DND-41 (cell line): ENCODE measurements at places on chromosomes 6 and 20.
A peak's percentile ranks its signal among the peaks of the same experiment; 100 is the strongest.

GRCh38 chr20:50330504-50331313 lies 140.1 kb downstream of the CEBPB start:
- H3K27me3 ChIP-seq, result peaks cover 4% of the 10 kb centered on the region
- no peak overlapping the region for H3K4me3 ChIP-seq
- H3K36me3 ChIP-seq, result no peaks in the 10 kb centered on the region
- H3K4me1 ChIP-seq, result no peaks in the 10 kb centered on the region
- DNase-seq, result no peak
- H3K27ac ChIP-seq, result no peak overlapping the region

- H3K27me3 ChIP-seq, result no peaks in the 10 kb centered on the region
- H3K36me3 ChIP-seq, result no peaks in the 10 kb centered on the region
- DNase-seq, result no peak
Measured at GRCh38 chr6:8274226-8274625, 161.1 kb downstream of the SLC35B3 start.

- H3K27ac ChIP-seq, result no peak overlapping the region
- no peak overlapping the region for H3K4me3 ChIP-seq
- DNase-seq, result no peak
- no peaks in the 10 kb centered on the region for H3K27me3 ChIP-seq
- H3K4me1 ChIP-seq, result no peaks in the 10 kb centered on the region
- no peaks in the 10 kb centered on the region for H3K36me3 ChIP-seq
Measured at GRCh38 chr20:10180651-10181235, 37.9 kb upstream of the SNAP25 start.

DNA sequence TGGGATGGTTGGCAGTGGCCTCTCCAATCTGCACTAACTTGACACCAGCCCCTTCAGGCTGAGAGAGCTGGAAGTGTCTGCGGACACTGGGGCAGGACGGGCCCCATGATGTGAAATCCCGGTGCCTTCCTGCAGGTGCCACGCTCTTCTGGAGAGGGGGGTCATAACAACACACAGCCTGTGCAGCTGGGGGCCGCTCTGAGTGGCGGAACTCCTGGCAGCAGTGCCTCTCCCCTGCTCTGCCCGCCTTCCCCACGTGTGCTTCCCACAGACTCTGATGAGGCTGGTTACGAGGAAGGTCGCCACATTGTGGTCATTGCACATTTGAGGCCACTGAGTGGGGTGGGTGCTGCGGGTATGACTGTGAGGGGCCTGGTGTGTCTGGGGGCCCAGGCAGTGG lies 145.2 kb downstream of the DTNBP1 start:
- no peak for DNase-seq
- no peak overlapping the region for H3K4me3 ChIP-seq
- H3K4me1 ChIP-seq, result no peaks in the 10 kb centered on the region
- no peaks in the 10 kb centered on the region for H3K27me3 ChIP-seq

DNA sequence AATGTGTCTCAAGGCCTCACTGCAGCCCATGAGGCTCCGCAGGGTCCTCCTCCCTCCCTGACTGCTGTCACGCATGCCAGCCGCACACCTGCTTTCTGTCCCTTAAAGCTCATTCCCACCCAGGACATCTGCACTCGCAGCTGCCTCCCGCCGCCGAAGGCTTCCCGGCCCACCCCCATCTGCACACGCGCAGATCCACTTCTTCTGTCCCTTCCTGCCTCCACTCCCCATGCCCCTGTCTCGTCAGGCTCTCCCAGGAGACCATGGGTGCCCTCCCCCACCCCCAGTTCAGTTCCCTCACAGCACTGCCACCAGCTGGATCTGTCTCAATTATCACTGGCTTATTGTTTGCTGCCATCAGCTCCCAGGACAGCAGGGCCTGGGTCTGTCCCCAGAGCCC lies 63.0 kb downstream of the RIPOR3 start:
- H3K27ac ChIP-seq, result no peak overlapping the region
- H3K27me3 ChIP-seq, result peaks cover 2% of the 10 kb centered on the region
- no peak overlapping the region for H3K4me3 ChIP-seq
- peak; percentile 10 for DNase-seq
- no peaks in the 10 kb centered on the region for H3K36me3 ChIP-seq
- no peaks in the 10 kb centered on the region; the same call in 1 of the 2 replicates for H3K4me1 ChIP-seq
